ENCODE measurements at places on chromosomes 1 and 21.

GRCh38 chr1:2174348-2175054 is 20.1 kb downstream of the FAAP20 start:
- no peak for DNase-seq

GRCh38 chr1:13494025-13494424 is 19.8 kb downstream of the LRRC38 start:
- DNase-seq = no peak

- DNase-seq = no peak
Observed at GRCh38 chr1:177571485-177572076, 398.3 kb downstream of the SEC16B start.

DNA sequence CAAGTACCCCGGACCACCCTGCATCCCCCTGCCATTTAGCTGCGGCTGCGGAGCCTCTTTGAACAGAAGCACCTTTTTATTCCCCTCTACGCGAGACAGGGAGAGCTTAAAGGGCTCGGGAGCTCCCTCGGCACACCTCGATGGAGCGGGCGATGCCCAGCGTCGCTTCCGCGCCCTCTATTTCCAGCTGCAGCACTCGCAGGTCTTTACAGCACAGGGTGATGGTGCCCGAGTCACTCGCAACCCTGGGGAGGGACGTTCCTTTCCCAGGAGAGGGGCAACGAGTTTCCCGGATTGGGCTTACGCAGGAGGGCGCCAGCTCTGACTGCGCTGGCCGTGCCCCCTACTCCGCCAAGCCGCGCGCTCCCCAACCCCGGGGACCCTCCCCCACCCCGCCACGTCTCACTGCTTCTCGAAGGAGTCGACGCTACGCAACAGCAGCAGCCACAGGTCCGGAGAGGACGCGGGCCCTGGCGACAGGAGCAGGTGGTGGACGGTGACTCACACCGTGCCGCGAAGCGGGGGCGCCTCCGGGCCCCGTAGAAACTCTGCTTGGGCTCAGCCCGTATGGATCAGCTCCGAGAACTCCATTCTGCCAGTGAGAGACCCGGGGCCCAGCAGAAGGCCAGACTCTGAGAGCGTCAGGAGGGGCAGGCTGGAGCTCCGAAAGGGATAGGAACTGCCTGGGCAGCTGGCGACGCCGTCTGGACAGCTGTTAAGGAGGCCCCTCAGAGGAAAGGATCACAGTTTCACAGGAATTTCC is 5.8 kb upstream of the FAM167B start:
- no peak for DNase-seq

DNA sequence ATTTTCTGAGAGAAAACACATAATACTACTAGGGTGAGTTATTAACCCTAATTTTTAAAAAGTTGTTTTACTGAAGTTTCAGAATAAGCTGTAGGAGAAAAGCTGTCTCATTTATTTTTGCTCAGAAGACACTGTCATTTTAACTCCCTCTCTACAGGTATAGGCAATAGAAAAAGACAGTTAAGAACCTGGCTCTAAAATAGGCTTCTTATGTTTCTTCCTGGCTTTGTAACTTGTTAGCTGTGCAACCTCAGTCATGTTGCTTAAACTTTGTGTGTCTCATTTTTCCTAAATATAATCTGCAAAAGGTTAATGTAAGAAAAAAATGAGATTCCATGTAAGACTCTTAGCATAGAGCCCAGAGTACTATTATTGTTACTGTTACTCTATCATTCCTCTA is 64.4 kb downstream of the TTLL7 start:
- DNase-seq = no peak

DNA sequence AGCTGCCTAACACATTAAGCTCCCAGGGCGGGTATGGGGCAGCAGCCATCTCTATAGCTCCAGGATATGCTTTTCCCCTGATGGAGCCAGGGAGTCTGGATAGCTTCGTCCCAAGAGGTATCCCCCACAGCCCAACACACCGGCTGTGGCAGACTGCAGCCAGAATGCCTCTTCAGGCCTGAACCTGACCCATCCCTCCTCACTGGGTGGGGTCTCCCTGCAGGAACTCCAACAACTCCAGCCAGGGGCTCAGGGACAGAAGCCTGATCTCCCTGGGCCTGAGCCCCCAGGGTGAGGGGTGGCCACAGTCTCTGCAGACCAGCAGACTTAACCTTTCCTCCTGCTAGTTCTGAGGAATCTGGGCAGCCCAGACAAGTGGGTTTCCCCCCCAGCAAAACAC is 159.9 kb downstream of the LRRIQ3 start:
- no peak for DNase-seq

GRCh38 chr1:178928976-178929375 is 58.1 kb upstream of the ANGPTL1 start:
- DNase-seq = no peak

DNA sequence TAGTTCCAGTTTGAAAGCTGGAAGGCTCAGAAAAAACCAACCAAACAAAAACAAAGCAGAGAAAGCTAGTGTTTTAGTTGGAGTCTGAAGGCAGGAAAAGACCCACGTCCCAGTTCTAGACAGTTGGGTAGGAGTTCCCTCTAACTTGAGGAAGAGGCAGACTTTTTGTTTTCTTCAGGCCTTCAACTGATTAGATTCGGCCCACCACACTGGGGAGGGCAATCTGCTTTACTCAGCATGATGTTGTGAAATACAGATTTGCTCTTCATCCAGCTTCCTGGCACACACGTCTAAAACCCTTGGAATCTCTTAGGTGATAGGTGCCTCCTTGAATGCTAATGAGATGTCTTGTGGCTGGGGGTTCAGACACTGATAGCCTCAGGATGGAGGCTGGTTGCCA is 49.1 kb upstream of the CSF3R start:
- no peak for DNase-seq

DNA sequence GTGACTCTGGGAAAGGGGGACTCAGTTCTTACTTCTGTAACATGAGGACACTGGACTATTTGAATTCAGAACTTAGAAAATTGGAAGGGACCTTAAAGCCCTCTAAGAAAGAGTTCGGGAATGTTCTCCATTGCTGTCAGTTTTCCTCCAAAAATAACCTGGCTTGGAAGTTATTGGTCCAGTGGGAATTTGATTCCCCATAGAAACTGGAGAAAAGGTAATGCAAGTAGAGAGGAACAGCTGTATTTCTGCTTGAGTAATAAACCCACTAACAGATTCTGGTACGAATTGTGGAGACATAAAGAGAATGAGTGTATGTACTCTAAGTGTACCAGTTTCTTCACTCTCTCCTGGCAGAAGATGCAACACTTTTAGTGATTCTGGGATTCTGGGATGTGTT is 1.8 kb downstream of the ZBED6 start:
- DNase-seq = no peak
